NCI-H510A (cell line): ENCODE measurements at places on chromosomes 2 and 18.

GRCh38 chr2:138726681-138727080 lies 53.5 kb downstream of the NXPH2 start:
- no peak for DNase-seq

- DNase-seq: no peak
These were observed 184.1 kb upstream of the GLI2 start for GRCh38 chr2:120551522-120551921.

DNA sequence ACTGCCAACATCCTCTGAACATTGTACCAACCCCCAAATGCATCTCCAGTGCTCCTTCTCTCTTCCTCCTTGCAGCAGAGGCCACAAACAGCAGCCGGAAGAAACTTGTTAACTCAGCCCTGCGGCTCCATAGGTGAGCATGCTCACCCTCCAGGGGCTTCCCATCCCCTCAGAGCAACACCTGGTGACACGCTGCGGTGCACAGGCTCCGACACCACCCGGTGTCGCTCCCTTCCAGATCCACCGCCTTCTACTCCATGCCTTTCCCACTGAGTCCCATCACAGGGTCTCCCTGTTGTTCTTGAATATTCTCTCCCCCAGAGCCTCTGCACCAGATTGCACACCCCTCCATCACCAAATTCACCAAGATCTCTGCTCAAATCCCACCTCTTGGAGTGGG lies 171.5 kb upstream of the FHL2 start:
- DNase-seq: no peak

DNA sequence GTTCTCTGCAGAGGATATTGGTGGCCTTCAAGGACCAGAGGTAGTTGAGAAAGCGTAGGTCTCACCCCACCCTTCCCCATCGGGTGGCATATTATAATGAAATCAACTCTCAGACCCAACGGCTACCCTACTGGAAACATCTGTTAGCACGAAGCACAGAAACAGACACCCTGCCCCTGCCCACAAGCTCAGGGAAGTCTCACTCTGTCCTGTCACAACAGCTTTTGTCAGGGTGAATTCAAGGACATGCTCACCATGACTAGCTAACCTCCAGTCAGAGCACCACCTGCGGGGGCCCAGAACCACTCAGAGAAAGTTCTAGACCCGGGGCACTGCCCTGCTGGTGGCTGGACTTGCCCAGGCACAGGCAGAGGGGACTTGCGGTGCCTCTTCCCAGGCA lies 3.5 kb upstream of the B3GNT7 start:
- no peak for DNase-seq
